ENCODE measurements at places on chromosomes 6 and 20. TPM values are rescaled to one million over a fixed set of nuclear protein-coding genes. Genes with fewer than 3 reads are reported as not detected.

- DNase-seq, result no peak
These were observed 487.9 kb downstream of the RFPL4B start for GRCh38 chr6:112835078-112835477.

GRCh38 chr6:47400581-47400980 is 77.0 kb upstream of the CD2AP start:
- no peak for DNase-seq

DNA sequence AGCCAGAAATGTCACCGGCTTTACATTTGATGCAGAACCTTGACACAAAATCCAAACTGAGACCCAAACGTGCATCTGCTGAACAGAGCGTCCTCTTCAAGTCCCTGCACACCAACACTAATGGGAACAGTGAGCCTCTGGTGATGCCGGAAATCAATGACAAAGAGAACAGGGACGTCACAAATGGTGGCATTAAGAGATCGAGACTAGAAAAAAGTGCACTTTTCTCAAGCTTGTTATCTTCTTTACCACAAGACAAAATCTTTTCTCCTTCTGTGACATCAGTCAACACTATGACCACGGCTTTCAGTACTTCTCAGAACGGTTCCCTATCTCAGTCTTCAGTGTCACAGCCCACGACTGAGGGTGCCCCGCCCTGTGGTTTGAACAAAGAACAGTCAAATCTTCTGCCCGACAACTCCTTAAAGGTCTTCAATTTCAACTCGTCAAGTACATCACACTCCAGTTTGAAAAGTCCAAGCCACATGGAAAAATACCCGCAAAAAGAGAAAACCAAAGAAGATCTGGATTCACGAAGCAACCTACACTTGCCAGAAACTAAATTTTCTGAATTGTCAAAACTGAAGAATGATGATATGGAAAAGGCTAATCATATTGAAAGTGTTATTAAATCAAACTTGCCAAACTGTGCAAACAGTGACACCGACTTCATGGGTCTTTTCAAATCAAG is 108.4 kb downstream of the RTN4IP1 start:
- DNase-seq, result no peak

DLK2 gene
- total RNA-seq, result 2.7 TPM

DNMT3B gene
- total RNA-seq, result 2.5 TPM

RFX6 gene
- not detected for total RNA-seq

All from skin of body (tissue), 3 donors.